ENCODE measurements at places on chromosomes 7 and 10.

GRCh38 chr7:95263785-95264362 is 60.5 kb downstream of the PON1 start:
- no peak for DNase-seq

- DNase-seq: no peak
These were observed 28.1 kb downstream of the ST8SIA6 start for GRCh38 chr10:17426263-17426750.

DNA sequence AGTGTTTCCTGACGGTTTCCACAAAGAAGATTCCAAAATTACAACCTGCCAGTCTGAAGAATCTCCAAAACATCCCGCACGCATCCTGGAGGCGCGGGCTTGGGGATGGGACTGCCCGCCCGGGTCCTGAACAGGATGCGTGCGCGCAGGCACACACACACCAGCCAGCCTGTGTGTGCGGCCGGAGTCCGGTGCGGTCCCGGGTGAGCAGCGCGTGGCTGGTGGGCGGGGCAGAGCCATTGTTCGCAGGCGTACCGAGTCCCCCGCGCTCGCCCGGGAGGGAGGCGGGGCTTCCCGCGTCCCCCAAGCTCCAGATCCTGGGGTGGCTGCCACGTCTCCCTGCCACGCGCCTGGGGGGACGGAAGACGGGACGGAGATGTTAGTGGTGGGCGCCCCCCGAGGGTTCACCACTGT is 675 bp upstream of the SCD start:
- DNase-seq: no peak

DNA sequence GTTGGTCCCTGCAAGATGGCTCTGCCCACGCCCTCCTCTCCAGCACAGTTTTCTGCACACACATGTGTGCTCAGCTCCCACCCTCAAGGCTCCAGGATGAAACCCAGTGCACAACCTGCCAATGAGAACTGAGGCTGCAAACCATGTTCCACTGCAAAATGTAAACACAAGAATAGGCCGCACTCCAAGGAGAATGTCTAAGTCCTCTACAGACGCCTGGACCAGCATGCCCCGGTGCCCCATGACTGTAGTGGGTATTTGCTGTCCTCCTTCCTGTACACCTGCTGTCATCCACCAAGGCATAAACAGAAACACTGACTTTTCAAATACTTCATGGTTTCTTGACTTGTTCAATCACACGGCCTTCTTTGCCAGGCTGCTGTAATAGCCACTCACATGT is 72.6 kb downstream of the COBL start:
- no peak for DNase-seq

DNA sequence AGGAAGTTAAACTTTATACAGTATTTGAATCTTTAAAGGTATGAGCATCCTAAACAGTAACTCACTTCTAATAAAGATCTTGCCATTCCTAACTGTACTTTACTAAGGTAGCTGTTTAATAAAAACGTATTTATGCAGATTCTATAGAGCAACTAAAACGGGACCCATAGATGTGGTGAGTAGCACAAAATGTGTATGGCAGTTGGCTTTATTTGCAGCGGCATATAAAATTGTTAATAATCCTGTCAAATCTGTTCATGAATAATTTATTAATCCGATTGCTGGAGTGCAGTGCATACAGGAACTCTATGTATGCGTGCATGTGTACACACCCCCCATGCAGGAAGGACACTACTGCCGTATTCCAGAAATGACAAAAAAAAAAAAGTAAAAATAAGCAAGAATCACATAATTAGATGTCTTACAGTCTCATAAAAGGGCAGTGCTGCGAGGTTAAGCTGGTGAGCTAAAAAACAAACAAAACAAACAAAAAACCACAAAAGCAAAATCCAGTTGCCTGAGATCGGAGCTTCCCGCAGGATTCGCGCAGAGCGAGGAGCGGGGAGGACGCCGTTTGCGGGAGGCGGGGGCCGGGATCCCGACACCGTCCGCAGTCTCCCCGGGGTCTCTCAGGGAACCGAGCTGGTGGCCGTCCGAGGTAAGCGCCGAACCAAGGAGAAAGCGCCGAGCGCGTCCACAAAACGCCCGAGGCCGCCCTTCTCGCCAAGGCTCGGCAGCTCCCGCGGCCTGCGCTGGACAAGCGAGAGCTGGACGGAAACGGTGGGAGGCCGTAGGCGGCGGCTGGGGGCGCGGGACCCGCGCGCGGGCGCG is 518 bp upstream of the COMMD3 start:
- DNase-seq: no peak

DNA sequence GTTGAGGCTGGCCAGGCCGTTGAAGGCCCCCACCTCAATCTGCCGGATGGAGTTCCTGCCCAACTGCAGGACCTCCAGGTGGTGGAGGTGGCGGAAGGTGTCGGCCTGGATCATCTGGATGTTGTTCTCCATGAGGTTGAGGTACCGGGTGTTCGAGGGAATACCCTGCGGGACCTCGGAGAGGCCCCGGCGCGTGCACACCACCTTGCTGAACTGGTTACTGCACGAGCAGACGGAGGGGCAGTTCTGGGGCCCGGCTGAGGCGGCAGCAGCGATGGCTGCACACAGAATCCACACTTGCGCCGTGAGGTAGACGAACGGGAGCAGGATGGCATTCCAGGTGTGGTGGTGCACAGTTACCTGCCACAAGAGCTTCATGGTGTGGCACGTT is 979 bp downstream of the LRRC4 start:
- DNase-seq: no peak

DNA sequence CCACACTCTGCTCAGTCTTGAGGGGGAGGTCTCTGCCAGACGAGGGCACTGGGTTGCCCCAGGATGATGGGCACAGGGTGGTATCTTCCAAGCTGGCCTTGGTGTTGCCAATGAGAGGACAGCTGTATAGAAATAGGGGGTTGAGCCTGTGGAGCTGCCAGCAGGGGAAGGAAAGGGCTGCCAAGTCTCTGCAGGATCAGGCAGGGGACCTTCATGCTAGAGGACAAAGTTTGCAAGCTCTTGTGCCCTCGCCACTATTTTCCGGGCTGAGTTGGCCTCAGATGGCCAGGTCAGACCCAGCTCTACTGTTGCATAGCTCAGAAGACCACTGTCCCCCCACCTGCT is 68.7 kb downstream of the ARHGAP22 start:
- no peak for DNase-seq

DNA sequence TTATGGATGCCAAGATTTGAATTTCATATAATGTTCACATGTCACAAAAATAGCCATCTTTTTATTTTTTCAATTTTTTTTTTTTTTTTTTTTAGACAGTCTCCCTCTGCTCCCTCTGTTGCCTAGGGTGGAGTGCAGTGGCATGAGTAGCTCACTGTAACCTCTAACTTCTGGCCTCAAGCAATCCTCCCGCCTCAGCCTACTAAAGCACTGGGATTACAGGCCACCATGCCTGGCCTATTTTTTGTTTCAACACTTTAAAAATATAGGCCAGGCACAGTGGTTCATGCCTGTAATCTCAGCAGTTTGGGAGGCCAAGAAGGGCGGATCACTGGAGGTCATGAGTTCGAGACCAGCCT is 246.3 kb downstream of the SKIDA1 start:
- no peak for DNase-seq

- no peak for DNase-seq
These were observed 79.3 kb upstream of the PDGFA start for GRCh38 chr7:598899-599298.
